Activated CD4-positive, alpha-beta T cell treated with anti-CD3 and anti-CD28 coated beads for 48 hours (primary cell): ENCODE measurements at places on chromosomes 1 and 21.

DNA sequence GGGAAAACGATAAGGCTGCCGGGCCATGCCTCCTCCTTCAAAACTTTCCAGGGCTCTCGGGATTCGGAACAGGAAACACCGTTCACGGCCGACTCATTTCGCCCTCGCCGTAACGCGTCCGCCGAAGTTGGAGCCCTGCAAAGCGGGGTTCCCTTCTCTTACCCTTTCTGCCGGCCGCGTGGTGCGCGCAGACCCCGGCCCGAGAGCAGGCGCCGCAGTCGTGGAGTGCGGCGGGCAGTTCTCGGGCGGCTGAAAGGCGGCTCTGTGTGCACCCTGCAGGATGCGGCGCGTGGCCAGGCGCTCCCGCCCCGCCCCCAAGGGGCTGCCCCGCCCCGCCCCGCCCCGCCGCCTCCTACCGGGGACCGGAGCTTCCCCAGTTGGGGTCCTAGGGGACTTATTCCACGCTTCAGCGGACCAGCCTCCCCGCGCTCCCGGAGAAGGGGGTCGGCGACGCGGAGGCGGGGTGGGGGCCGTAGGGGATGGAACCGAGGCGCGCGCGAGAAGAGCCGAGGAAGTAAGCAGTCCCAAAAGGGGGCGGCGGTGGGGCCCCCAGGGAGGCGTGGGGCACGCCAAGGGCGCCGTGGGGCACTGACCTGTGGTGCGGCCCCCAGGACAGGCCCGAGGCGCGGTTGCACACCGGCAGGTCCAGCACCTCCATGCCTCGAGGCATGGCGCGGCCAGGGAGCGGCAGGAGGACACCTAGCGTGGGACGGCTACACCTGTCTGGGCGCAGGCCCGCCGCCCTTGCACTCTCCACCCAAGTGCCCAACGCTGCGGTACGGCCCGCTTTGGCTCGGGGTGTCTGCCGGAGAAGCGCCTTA, at the start of gene MCOLN2:
Gene MCOLN2, minus strand, starts transcription at position 268 of the 821 bp plus-strand sequence. Its CDS starts 241 bp downstream, at position 27.
- peak; percentile 61 for DNase-seq

DNA sequence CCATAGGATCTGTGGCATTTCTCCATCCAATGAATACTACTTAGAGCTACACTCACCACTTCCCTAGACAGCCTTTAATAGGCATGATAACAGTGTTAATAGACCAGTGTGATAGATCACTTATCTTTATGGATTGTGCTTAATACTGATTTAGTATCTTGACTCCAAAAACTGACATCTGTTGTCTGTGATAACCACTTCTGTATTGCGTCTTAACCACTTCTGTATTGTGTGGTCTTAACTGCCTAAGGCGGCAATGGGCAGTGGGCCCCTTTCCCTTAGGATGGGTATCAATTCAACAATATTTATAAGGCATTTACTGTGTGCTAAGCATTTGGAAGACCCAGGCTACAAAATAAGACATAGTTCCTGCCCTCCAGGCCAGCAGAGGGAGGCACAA, 32.0 kb upstream of the RCAN3 start:
- DNase-seq, result no peak

DNA sequence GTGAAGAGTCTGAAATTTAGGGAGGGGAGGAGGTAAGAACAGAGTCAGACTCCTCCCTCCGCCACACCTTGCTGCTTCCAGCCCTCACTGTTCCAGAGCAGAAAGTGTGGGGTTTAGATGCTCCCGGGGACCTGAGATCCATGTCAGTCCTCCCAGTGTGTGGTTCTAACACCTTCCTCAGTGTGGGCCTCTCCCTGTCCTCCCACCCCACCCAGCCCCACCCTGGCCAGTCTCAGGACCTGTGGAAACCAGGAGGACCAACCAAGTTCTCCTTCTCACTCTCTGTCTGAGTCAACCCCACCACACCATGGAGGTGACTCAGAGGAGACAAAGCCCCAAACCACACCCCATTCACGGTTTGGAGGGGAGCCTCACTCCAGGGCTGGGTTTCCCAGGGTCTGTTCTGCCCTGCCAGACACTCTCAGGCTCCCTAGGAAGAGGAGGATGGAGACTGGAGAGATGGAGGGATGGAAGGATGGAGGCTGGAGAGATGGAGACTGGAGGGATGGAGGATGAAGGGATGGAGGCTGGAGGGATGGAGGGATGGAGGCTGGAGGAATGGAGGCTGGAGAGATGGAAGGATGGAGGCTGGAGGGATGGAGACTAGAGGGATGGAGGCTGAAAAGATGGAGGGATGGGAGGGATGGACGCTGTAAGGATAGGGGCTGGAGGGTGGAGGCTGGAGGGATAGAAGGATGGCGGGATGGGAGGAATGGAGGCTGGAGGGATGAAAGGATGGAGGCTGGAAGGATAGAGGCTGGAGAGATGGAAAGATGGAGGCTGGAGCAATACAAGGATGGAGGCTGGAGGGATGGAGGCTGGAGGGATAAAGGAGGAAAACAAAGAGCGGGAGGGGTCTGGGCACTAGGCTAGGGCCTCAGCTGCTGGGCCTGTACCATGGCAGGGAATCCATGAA, 100.9 kb upstream of the RUNX3 start:
- DNase-seq, result peak; percentile 87

- DNase-seq, result no peak
These were observed 819 bp downstream of the PYHIN1 start for GRCh38 chr1:158932171-158932570.

DNA sequence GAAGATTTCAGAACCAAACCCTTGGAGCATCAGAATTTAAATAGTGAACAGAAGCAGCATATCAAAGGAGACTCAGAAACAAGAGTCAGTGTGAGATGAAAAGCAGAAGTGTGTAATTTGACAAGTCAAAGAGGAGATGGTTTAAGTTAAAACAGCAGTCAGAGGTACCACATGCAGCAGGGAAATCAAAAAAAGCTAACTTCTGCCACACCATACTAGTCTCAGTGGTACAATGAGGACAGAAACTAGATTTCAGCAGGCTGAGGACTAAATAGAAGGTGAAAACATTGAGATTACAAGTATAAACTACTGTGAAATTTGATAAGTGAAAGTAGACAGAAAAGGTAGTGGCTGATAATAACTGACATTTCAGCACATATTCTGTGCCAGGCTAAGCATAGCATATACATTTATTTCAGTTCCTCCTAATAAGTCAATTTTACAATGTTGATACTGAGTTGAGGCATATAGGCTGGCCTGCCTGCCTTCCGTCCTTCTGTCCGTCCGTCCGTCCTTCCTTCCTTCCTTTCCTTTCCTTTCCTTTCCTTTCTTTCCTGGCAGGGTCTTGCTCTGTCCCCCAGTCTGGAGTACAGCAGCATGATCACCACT, 12.6 kb downstream of the SUCO start:
- DNase-seq, result no peak

GRCh38 chr1:11151114-11151513, 38.0 kb upstream of the ANGPTL7 start:
- DNase-seq, result no peak

DNA sequence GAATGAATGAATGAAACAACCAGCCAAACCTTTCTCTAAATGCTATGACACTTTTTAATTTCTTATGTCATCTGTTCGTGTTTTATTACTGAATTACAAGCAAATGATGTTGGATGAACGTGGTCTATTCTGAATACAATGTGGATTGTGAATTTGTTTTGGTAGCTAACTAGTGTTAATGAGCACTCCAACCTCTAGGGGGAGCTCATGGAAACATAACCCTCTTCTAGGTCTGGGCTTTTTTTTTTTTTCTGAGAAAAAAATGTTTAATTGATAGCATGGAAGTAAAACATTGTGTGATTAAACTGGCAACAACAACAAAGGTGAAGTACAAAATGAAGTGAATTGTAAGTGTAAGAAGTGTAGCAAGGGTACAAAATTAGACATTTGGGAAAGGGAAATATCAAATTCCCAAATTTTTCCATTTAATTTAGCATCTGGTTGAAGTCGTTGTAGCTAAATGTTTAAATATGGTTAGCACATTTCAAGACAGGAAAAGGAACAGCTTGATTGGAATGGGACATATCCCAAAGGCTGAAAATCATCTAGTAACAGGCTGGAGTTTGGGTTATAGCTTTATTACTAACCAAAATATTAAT, 42.6 kb upstream of the PTGS2 start:
- DNase-seq, result peak; percentile 16

DNA sequence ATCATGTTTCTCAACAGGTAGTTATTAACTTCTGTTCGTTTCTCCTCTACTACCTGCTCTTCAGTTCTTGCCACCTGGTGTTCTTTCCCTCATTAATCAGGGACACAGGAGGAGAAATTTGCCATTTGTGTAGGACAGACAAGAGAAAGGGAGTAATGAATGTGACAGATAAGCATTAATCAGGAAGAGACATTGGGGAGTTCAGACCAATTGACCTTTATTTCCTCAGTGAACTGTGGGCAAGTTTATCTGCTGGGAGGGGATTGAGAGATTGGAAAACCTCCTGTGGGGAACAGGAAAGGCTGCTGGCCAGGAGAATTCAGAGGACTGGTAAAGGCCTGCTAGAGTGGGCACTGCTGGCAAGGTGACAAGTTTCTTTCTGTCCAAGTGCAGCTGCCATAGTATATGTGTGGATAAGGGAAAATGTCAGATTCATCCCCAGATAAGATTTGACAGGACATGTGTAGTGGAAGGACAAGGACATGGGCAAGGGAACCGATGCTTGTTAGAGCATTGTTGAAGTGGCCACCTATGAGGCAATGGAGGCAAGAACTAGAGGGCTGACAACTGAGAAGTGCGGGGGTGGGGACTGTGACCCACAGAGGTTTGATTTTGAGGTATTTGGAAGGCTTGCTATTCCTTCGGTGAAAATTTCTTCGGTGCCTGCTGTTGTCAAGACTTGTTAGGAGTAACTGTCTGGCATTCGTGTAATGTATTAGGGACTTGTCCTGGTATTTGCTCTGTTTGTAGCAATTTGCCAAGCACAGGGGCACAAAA, 12.6 kb downstream of the SZT2 start:
- no peak for DNase-seq

GRCh38 chr1:75092141-75092540, 42.0 kb upstream of the LHX8 start:
- DNase-seq, result no peak

- no peak for DNase-seq
These were observed 38.9 kb downstream of the SDCCAG8 start for GRCh38 chr1:243294723-243295121.

- DNase-seq, result no peak
These were observed 85.8 kb upstream of the CAMK1G start for GRCh38 chr1:209497729-209498128.

DNA sequence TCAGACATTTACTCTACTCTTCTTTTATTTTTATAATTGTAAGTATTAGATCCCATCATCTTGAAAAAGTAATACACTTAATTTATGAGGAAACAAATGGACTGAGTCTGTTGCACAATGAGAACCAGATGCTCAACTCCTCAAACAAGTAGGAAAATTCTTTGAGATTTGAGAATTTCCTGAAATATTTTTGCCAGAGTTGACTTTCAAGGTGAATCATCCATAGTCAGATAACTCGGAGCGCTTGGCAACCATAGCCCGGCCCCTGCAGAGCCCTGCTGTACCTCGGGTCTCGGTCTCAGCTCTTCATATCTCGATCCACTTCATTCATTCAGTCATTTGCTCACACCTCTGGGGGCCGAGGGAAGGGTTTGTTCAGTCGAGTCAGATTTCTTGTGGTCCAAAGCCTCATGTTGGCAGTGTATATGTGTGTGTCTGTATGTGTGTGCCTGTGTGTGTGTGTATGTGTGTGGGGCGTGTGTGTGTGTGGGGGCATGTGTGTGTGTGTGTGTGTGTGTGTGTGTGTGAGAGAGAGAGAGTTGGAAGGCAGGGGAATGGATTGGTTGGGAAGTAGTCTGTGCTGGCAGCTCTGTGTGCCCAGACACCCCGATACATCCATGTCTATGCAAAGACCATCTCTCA, 18.1 kb upstream of the PCP4 start:
- DNase-seq, result no peak

GRCh38 chr1:115274467-115274866, 63.6 kb downstream of the NGF start:
- no peak for DNase-seq

DNA sequence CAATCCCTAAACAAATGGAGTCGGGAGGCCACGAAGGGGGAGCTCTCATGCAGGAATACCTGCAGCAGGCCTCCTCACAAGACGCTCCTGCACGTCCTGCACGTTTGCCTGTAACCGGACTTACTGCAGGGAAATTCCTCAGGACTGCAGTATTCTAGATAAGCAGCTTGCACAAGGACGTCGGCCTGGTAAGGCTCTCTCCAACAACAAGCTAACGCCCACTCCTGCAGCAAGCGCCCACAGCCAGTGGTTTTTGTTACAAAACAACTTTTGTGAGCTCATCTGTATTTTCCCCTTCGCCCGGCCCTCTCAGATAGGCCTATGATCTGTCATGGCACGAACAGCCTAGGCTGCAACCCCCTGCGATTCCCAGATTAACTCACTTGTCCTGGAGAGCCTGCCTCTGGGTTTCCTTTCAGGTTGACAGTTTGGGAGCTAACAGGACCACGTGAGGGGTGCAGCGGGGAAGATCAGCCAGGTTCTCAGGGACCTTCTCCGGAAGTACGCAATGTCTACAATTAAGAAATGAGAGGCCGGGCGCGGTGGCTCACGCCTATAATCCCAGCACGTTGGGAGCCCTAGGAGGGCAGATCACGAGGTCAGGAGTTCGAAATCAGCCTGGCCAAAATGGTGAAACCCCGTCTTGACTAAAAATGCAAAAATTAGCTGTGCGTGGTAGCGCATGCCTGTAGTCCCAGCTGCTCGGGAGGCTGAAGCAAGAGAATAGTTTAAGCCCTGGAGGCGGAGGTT, 921 bp upstream of the MIB2 start:
- peak; percentile 71 for DNase-seq
